ENCODE measurements at places on chromosomes 3 and 15. TPM values are rescaled to one million over a fixed set of nuclear protein-coding genes. Genes with fewer than 3 reads are reported as not detected.

Gene SLC49A4
- 23.0 TPM for total RNA-seq

GRCh38 chr3:127784865-127785710 is 37.2 kb downstream of the MGLL start:
- DNase-seq = no peak

GRCh38 chr15:68986322-68986721 is 28.2 kb upstream of the NOX5 start:
- DNase-seq = no peak

GRCh38 chr3:47475570-47476329 is at the start of gene SCAP:
SCAP (minus strand) TSS chr3:47475941; CDS start chr3:47442993, 32,948 bp downstream.
- DNase-seq = peak; percentile 79

Gene CPNE4
- total RNA-seq = 3.2 TPM

DNA sequence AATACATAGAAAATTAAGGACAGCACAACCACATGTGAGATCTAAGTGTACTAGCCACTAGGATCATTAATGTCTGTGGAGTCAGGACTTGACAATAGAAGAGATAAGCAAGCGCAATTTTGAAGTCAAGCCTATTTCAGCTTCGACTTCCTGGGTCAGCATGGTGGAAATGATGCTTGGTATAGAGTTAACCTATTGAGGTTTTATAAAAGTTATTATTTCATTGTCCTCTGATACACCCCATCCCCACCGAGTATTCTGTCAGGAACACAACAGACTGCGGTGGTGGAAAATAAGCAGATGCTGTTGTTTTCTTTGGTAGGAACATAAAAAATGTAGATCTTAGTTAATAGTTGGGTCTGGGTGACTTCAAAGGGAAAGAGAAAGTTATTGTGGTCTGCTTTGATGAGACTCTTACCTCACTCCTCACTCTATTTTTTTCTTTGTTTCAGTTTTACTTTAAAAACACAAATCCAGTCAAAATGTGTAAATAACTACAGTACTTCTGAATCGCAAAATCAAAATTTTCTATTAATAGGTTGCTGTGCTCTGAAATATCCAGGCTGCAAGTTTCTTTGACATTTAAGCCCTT is 82.1 kb downstream of the IL5RA start:
- DNase-seq = no peak

GRCh38 chr15:29978411-29979382 is 104.1 kb upstream of the GOLGA8J start:
- DNase-seq = peak; percentile 34

- no peak for DNase-seq
Measured at GRCh38 chr15:91050128-91050455, 27.7 kb upstream of the VPS33B start.

DNA sequence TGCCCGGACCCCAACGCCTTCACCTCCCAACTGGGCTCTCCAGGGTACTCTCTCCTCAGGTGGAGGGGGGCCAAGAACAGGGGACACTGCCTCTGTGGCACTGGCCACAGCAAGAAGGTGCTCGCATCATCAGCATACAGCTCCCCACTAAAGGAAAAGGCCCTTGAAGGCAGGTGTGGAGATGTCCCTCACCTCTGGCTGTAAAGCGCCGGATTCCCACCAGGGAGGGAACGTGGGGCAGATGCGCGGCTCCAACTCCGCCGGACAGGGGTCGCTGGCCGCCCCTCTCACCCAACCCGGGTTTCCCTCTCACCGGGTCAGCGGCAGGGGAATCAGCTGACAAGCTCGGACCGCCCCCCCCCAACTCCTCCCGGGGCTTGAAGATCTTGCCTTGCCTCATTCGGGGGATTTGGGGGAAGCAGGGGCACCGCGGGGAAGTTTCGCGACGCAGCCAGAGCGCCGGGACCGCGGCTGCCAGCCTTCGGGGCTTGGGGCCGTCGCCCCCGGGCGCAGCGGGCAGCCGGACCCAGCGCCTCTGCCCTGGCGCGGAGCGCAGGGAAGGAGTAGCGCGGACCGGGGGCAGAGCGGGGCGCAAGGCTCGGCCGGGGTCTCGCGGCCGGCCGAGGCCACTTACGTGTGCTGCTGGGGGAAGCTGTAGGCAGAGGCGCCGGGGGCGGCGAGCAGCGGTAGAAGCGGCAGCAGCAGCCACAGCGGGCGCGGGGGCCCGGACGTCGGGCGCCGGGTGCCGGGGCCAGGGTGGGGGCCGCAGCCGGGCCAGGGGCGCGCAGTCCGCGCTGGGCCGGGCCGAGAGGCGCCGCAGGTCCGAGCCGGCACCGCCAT is 630 bp downstream of the CACNA2D2 start:
- no peak for DNase-seq

Gene WNT7A
- total RNA-seq = 5.0 TPM

DNA sequence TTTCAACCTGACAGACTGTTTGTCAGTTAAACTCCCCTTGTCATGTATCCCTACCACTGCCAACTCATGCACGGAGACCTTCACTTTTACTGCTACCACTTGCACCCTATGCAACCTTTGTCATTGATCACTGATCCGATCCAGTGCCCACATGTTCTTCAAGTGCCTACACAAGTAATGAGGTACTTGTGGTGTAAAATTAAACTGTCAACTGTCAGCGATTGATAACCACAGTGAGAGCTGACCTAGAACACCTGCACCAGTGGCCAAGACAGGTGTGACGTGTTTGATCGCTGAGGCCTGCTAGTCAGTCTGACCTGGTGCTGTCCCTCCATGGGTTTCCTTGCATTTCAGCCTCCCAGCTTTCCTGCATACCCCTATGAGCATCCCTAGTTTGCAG is 55.6 kb downstream of the MECOM start:
- DNase-seq = no peak

Gene DNAJC17
- 47.4 TPM for total RNA-seq

DNA sequence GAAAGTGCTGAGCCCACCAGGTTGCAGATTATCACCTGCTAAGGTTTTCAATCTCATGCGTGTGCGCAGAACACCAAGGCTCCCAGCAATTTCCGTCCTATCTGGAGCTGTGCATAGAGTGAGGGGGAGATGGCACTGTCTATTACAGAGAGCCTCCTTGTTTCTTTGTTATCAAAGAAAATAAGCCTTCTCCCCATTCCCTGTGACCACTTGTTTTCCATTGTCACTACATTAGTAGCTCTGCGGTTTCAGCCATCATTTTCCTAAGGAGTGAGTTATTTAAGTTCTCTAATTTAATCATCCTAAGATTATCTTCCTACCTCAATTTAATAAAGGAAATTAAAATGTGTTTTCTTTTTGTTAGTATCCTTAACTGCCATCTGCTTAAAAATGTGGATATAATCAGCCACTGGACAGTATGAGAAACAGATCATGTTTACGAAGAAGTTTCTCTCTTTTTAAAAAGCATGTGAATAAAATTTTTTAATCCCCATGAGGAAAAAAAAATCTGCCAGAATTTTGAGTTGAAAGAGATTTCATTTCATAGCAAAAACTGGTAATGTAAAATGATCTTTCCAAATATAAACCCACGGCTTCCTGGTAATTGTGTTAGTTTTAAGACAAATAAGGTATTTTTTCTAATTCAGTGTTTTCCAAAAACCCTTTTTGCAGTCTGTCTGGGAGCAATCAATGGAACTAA is 172.3 kb upstream of the UBE2E1 start:
- DNase-seq = no peak

GRCh38 chr3:46614431-46614830 is 2.1 kb downstream of the FAM240A start:
- no peak for DNase-seq

- no peak for DNase-seq
Measured at GRCh38 chr3:174822320-174822719, 36.8 kb upstream of the NAALADL2 start.

DNA sequence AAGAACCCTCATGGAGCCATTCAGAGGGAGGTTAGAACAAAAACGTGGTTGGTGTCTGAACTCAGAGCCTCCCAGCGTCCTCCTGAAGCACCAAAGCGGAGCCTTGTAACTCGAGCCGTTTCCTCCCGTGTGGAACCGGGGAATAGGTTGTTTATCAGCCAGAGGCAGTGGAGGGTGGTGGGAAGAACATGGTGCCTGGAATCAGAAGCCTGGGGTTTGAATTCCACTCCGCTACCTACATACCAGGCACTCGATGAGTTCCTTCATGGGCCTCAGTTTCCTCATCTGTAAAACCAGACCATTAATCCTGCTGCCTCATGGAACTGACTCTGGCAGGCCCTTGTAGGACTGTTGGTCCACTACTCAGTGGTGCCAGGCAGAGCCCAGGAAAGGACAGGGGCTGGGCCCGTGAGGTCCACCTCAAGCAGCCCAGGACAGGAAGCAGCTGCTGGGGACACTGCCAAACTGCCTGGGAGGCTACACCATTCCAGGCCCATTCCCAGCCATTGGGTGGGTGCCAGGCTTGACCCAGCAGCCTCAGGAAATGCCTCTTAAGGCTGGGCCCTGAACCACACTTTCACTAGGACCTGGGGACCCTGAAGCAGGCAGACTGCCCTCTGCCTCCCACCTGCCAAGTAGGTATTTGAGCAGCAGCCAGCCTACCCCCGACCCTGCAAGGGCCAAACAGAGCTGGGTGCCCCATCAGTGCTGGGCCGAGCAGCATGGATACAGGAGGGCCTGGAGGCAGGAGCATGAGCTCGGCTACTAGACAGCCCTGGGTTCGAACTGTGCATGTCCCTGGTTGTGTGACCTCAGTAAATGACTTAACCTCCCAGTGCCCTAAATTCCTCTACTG is 33.4 kb downstream of the PRKCD start:
- DNase-seq = no peak

Gene ACTC1
- total RNA-seq = 2.0 TPM

Gene SAMD7
- total RNA-seq = not detected

GRCh38 chr3:197682713-197683112 is 54.0 kb downstream of the RUBCN start:
- no peak for DNase-seq

DNA sequence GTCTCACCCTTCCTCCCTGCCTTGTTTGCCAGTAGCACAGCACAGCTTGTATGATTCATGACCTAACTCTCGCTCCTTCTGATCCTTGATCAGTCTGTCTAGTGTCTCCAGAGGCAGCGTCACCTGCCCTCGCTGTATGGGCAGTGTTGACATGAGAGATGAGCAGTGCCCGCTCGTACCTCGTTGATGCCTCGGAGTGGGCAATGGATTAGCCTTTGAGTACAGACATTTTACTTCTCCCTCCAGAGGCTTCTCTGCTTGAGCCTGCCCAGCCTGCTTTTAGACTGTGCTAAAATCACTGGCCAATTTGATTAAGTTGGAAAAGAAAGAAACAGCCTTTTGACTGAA is 569.0 kb downstream of the NTRK3 start:
- no peak for DNase-seq

Gene CCDC39
- total RNA-seq = 2.2 TPM

Gene USP3
- total RNA-seq = 55.8 TPM

DNA sequence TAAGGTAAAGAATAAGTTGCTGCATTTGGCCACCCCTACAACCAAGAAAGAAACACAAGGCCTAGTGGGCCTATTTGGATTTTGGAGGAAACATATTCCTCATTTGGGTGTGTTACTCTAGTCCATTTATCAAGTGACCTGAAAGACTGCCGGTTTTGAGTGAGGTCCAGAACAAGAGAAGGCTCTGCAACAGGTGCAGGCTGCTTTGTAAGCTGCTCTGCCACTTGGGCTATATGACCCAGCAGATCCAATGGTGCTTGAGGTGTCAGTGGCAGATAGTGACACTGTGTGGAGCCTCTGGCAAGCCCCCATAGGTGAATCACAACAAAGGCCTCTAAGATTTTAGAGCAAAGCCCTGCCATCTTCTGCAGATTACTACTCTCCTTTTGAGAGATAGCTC is 491.3 kb downstream of the TAFA4 start:
- no peak for DNase-seq

GRCh38 chr3:97793420-97794019 is 28.3 kb upstream of the CRYBG3 start:
- peak; percentile 31 for DNase-seq

Gene WDR6
- total RNA-seq = 81.7 TPM

GRCh38 chr3:8619548-8619947 is 25.1 kb downstream of the SSUH2 start:
- DNase-seq = no peak

GRCh38 chr15:66865622-66866611 is 163.9 kb downstream of the SMAD6 start:
- DNase-seq = no peak

Gene CHDH
- 4.9 TPM for total RNA-seq

DNA sequence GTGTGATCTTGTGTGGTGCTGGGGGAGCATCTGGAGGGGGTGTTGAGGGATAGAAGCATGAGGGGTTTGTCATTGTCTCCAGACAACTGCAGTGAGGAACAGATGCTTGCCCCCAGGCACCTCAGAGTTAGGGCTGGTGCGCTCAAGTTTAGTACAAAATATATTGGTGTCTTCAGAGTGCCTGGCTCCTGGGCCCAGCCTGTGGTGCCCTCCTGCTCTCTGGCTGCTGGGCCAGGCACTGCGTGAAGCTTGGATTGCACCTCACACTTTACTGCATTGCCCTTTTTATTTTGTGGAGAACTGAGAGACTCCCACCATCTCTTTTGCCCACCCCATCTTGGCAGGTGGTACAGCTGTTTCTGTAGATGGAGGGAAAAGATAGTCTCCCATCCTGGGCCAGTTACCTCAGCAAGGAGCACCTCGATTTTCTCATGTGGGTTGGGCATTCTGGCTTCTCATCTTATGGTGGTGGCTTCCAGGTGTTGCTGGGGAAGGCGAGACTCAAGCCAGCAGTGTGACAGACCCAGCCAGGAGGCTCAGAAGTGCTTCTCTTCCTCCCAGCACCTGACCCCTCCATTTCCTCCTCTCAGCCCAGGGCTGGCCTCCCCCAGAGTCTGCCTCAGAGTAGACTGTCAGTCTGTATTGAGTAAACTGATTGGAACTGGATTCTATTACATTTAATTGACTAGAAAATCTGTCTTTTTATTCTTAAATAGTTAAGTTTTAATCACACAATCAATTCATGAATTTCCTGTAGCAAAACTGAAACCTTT is 140.5 kb downstream of the DNAJB8 start:
- DNase-seq = no peak

DNA sequence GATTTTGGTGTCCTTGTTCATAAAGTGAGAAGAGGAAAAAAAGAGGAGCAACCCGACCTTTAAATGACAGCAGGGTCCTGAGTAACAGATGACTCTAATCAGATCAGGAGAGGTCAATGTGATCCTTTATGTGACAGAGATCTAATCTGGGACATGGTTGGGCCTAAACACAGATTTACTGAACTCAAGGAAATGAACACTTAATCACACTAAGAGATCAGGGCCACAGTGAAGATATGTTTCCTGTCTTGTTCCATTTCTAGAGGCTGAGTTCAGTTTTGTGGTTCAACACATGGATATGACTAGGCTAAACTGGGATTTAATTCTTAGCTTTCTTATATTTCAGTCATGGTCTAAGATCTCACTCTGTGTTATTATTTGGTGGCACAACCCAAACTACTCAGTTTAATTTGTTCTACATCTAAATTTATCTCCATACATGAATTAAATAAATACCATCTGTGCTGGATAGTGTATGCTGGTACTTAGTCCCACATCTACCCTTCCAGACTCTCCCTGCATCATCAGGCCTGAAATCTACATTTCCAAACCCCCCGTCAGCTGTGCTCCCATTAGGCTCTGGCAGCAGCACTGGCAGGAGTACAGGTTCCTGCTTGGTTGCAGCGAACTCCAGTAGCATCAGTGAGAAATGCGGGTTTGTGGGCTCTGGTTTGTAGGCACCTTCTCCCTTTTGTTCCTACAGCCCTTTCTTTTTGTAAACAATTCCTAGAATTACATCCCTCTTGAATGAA is 22.6 kb downstream of the SFMBT1 start:
- no peak for DNase-seq
